ENCODE measurements at places on chromosomes 4 and X.

DNA sequence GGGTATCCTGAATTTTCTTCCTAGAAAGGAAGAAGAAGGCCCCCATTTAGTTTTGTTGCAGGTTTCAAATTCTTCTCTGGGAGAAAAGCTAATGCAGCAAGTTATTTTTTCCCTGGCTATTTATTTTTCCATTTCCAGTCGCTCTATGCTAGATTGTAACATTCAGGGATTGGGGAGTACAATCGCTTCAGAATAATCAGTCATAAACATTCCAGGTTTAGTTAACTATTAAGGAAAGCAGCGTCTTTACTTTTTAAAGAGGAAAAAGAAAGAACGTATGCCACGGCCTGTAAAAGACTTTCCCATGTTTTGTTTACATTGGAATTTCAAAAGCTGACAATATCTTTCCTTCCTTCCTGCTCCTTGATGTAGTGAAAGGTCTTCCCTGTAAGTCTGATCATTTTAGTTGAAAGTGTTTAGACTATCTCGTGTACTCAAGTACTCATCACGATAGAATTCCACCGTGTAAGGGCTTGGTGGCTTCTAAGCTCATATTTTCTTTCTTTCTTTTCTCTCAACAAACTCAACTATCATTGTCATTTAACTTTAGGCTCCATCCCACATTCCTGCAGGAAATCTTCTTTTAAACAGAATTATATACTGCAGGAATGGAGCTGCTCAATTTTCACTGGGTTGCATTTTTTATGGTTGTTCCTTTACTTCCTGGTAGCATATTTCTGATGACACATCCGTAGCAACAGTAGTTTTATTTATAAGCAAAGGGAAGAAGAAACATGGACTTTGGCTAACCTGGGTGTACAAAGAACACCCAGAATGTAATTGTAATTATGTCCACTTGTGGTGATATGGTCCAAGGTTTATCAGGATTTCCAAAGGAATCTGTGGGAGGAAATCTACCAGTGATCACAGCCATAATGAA, 213.1 kb upstream of the FAT1 start:
- DNase-seq, result no peak

DNA sequence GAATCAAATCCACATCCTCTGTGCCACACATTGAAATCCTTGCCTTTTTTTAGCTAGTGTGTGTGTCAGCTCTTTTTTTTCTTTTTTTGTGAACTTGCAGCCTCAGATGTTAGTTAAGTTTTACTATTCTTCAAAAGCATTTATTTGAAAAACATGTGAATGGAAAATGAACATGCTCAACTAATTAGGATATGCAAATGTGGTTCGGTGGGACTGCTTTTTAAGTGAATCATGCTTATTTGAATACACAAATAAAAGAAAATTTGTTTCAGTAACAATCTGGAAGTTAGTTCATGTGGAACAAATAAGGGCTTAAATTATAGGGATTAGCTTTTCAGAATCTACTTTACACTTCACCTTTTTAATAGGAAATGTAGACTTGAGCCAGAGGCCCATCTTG, 751.5 kb upstream of the FAM241A start:
- DNase-seq, result no peak

GRCh38 chr4:108080747-108081146, 88.0 kb downstream of the LEF1 start:
- DNase-seq, result peak; percentile 31

- no peak for DNase-seq
Observed at GRCh38 chrX:110512341-110512740, 153.7 kb downstream of the RTL9 start.

GRCh38 chr4:146952896-146953295, 7.2 kb upstream of the TTC29 start:
- no peak for DNase-seq

DNA sequence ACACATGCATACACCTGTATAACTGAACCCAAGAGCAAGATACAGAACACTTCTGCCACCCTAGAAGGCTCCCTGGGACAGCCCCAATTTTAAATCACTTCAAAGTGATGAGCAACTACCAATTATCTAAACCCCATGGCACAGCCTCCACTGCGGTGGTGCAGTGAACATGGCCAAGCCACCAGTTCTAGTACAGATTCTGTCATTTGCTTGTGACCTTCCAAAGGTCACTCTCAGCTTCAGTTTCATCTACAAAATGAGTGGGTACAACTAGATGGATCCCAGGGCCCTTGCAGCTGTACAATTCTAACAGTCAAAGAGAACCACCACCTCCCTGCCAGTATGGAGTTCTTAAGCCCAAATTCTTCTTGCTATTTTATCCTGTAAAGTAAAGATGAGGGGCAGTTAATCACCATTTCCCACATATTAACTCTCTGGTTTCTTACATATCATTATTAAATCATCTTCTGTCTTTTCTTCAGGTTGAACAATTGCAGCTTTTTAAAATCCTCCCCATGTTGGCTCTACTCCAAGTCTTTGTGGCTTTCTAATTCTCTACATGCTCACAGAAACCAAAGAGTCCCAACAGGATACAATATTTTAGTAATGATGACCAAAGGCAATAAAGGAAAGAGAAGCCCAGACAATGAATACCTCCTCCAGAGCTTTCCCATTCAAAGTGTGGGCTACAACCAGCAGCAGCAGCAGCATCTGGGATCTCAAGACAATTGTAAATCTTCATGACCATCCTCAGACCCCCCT, 39.0 kb upstream of the GPM6B start:
- DNase-seq, result no peak

DNA sequence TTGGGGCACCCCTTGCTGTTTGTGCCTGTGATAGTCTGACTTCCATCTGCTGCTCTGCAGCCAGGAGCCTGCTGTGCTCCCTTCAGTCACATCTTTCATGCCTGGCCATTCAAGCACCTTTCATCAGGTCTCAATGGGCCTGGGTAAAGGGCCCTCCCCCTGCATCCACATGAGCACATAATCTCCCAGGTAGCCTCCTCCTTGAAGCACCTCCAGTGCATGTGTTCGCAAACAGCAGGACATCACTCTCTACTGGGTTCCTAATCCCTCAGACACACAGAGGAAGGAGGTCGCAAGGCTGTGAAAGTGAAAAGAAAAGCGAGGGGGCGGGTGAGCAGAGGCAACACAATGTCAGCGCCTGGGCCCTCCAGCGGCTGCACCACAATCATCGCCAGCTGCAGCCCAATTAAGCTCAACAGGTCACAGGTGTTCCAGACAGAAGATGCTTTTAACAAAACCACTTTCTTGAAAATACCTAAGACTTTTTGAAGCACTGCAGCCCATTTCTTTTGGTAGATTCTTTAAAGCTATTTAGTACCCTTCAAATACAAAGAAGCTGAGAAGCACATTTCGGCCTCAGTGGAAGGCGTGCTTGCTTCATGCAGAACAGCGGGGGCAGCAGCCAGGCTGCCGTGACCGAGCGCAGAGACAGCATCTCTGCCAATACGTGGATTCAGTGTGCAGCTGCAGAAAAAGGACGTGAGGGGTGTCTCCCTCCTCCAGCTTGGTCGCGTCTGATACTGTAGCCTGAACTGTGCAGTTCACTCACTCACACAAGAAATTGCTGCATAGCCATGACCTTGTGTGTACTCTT, 92.2 kb upstream of the SPRY1 start:
- DNase-seq, result no peak

GRCh38 chrX:19646282-19646681, 131.0 kb upstream of the MAP3K15 start:
- no peak for DNase-seq

DNA sequence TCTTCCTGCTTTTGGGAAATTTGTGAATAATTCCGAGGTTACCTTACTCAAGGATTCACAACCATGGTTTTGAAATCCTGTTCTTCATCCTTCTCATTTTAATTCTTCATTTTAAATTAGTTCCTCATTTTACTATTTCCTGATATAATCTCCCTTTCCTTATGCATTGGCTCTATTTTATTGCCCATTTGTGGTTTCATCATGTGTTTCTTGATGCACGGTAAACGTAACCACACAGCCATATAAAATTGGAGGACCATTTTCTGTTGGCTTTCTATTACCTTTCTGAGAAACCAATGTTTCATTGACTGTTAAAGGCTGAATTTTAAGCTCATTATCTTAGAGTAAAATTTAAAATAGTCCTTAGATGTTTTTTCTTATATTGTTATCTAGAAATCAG, 100.3 kb upstream of the NDST4 start:
- DNase-seq, result no peak

DNA sequence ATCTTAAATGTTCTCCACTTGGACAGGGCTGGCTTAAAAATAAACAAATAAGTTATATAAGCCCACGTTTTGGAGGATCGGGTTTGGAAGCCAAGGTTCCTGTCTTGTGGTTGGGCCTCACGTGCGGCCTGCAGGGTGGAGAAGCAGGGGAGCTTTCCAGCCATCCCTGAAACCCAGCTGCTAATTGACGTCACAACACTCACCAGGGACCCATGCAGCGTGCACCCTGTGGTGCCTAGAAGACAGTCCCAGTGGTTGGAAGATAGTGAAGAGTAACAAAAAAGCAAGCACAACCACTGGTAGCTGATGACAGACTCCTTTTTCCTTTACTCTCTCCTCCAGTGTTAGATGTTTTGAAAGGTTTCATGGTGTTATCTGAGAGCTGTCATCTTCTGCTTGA, 142.0 kb upstream of the RBPJ start:
- no peak for DNase-seq

- no peak for DNase-seq
Observed at GRCh38 chrX:125758819-125759218, 407.3 kb downstream of the DCAF12L2 start.

- DNase-seq, result no peak
Observed at GRCh38 chr4:186012071-186012470, 56.9 kb upstream of the TLR3 start.

DNA sequence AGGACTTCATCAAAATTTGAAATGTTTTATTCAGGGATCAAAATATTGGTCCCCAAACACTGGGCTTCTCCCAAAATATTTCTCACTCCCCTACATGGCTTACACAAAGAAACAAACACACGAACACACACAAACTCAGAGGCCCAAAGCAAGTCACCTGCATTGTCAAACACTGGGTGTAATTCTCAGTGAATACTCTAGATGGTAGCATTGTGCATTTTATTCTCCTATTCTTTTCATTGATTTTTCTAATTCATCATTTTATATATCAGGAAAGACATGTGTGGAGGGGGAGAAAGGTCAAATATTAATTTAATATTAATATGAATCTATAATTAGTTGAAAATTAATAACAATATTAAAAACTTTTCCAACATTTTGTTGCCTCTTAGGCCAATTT, 72.3 kb upstream of the TNMD start:
- DNase-seq, result no peak

GRCh38 chrX:110409925-110410324, 51.3 kb downstream of the RTL9 start:
- DNase-seq, result no peak

Data from effector CD8-positive, alpha-beta T cell (primary cell).